Fibroblast of skin of left quadriceps (primary cell): ENCODE measurements at places on chromosomes 6 and 20.

GRCh38 chr6:12385316-12385715, 95.2 kb downstream of the EDN1 start:
- no peak for DNase-seq

DNA sequence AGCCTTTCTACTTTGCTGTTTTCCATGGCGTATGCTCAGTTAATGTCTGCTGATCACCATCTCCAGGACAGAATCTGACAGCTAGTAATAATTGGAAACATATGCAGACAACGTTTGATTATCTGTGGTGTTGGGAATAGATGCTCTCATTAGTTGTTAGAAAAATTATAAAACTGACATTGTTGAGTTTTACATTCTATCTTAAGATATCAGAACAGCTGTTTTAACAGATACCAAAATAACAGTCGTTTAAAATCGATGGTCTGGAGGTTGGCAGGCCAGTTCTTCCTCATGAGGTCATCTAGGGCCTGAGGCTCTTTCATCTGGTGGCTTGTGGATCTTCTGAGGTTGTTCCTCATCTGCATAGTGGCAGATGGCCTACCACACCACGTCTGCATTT, 137.6 kb downstream of the AIG1 start:
- DNase-seq: no peak

DNA sequence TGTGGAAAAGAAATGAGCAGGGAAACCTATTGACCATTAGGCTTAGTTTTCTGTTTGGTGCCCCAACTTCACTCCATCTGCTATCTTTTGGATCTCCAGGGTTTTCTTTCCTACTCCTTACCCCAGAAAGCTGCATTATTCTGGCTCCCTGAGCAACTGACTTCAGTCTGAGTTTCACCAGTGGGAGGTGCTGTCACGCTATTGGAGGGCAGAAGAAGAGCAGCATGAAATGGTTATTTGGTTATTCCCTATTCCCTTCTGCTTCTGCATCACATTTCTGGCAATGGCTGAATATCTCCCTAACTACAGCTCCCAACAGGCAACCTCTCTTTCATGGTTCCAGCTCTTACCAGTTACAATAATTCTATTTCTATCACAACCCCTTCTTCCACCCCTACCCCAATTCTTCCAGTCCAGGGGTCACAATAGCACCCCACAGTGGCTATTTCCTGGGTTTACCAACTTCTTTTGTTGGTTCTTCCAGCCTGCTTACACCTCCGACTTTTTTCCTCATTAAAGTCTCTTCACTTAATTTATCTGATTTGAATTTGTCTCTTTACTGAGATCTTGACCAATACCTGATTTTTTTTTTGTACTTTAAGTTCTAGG, 311.5 kb downstream of the PLCB1 start:
- DNase-seq: no peak

GRCh38 chr20:865440-865839, 31.9 kb downstream of the FAM110A start:
- no peak for DNase-seq

DNA sequence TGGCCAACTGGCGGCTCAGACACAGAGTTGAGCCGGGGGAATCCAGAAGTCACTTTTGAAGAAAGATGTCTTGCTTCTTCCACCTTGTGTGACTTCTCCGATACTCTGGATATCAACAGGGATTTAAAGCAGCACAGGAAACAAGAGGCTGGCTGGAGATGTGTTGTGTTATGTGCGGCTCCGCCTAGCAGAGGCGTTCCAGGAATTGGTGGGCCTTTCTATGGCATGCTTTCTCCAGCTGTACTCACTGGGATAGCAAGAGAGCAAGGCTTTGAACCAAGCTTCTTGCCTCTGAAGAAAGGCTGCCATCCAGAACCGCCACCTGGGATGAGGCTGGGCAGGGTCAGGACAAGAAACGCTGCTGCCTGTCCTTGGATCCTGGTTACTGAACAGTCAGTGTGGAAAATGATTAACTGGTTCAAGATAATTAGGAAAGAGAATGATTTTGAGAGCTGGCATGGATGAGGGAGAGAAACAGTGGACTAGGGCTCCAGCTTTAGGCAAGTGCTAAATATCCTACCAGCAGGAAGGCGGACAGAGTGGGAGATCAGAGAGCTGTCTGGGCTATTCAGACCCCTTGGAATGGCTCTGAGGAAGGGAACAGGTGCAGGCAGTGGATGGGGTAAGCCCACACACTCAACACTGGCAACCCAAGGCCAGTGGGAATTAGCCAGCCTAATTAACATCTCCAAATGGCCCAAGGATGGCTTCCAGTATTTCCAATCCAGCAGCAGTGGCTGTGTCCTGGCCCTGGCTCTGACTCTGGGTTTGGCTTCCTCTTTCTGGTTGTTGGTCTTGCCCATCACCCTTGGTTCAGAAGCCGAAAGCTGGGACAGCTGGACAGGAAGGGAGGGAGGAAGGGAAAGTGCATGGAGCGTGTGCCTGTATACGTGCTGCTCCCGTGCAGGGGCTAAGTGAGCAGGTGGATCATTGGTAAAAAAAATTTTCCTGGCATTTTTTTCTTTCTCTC, 31.9 kb downstream of the INSM1 start:
- no peak for DNase-seq

- DNase-seq: peak; percentile 5
These were observed 535.4 kb downstream of the EPM2A start for GRCh38 chr6:145199961-145200360.

- DNase-seq: no peak
These were observed at the start of gene ZBTB46 for GRCh38 chr20:63830841-63831588. Gene ZBTB46 (minus strand): TSS chr20:63831264. CDS start chr20:63790757, 40,507 bp downstream.

DNA sequence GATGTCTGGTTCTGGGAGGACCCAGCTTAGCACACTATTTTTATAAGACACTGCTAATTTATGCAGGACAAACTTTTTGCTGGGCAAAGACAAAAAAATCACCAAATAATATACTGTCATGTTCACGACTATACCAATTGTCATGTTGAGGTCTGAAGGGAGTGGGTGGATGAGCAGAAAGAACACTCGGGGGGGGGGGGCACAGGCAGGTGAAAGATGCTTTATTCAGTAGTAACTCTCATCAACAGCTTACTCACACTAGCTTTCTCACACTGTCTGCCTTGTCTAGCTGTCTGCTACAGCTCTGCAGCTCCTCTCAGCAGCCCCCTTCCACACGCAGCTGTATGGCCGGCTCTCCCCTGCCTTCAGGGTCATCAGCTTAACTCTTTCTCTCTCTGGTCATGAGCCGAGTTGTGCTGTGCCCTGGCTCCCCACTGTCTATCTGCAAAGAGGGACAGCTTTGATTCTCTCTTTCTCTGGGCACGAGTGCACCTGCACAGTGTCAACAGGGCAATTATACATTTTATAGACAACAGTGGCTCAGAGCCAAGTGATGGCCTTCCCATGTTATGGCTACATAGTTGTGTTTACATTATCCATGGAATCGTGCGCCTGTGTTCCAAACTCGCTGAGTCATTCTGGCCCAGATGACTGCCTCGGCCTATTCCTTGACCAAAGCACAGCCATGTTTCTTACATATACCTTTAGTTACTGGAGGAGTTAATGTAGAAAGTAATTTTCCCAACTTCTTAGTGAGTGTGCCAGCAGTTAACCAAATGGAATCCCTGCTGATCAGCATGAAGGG, 187.7 kb upstream of the PRSS16 start:
- DNase-seq: no peak

GRCh38 chr20:57484772-57485171, 40.2 kb downstream of the CTCFL start:
- no peak for DNase-seq

DNA sequence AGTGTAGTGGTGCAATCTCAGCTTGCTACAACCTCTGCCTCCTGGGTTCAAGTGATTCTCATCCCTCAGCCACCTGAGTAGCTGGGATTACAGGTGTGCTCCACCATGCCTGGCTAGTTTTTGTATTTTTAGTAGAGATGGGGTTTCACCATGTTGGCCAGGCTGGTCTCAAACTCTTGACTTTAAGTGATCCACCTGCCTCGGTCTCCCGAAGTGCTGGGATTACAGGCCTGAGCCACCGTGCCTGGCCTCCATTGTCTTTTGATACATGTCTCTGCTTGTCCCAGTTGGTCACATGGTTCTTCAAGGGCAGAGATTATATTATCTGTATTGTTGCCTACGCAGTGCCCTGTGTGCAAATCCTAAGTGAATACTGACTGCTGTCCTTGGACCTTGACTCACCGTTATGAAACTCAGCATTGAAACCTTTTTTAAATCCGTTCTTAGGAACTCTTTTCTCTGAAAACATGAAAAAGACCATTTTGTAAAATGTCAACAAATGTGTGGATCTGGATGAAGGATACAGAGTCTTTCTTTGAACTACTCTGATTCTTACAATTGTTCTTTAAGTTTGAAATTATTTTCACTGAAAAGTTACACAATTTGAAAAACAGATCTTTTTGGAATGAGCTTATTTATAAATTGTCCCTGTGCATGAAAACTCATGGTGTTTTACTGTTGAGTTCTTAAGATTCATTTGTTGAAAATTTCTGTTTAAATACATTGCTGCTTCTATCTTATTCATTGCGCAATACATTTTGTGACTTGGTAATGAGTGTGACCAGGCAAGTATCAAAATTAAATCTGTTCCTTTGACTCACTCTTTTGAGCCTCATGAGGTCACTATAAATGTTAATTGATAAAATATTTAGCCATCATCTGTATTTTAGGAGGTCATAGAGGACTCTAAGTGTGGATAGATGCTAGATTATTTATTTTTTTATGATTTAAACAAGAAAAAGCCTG, 293.5 kb downstream of the UTRN start:
- DNase-seq: no peak

DNA sequence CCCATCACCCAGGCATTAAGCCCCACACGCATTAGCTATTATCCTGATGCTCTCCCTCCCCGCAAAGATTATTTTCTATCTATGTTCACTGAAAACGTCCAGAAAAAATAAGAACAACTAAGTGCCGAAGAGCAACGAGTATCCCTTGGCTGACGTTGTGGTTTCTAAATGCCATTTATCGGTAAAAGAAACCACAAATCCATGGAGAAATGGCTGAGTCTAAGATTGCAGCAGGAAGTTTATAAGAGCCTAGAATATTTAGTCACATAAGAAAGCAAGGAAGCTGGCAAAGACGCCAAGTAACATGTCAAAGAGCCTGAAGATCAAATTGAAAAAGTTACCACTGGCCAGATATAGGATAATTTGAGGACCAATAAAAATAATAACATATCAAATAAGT, 18.1 kb upstream of the NOX3 start:
- DNase-seq: no peak

GRCh38 chr6:4313044-4313686, 177.8 kb upstream of the ECI2 start:
- peak; percentile 87 for DNase-seq
